ENCODE measurements at places on chromosomes 3 and 15.

DNA sequence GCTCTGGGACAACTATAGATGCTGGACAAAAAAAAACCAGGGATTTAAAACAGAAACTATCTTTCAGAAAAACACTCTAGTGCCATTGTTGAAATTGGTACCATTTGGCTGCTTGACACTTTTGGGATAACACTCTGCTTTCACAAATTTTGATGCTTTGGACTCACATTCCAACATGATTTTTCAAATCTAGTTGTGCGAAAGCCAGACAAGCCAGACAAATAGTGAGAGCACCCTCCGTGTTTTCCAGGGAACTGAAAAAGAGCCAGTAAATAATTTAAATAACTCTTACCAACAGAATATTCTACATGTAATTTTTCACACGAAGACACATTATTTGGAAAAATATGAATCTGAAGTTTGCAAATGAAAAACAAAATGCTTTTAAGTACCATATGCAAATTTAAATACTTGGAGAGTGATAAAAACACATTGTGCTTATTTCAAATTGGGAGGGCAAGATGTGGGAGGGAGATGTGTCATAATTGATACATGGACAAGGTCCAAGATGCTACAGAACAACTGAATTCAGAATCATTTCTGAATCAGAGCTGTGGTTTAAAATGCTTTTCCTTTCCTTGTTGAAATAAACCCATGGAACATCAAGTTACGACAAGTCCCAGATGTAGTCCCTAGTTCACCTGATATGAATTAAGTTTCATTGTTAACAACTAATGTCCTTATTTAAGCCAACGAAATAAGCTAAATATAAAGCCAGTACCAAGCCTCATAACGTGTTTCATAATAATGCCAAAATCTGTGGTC, 144.2 kb upstream of the SOX2 start:
- no peak for DNase-seq

DNA sequence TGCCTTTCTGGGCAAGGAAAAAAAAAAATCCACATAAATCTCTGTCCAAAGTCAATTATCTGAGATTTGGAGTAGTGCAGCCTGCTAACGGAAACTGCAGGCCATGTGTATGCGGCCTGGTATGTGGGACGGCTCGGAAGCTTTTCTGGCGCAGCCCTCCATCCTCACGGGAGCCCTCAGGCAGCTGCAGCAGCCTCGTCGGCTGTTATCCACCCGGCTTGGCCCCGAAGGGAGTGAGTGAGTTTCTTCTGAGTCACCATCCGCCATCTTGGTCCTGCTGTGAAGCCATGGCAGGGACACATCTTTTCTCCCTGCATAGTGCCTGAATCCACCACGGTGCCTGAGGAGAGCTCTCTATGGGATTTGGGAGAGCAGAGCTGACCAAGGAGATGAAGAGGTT, 62.8 kb downstream of the POLR2M start:
- DNase-seq, result no peak

GRCh38 chr15:83734487-83734886, 80.6 kb downstream of the ADAMTSL3 start:
- no peak for DNase-seq

GRCh38 chr3:57910990-57911389, 97.2 kb upstream of the FLNB start:
- no peak for DNase-seq

DNA sequence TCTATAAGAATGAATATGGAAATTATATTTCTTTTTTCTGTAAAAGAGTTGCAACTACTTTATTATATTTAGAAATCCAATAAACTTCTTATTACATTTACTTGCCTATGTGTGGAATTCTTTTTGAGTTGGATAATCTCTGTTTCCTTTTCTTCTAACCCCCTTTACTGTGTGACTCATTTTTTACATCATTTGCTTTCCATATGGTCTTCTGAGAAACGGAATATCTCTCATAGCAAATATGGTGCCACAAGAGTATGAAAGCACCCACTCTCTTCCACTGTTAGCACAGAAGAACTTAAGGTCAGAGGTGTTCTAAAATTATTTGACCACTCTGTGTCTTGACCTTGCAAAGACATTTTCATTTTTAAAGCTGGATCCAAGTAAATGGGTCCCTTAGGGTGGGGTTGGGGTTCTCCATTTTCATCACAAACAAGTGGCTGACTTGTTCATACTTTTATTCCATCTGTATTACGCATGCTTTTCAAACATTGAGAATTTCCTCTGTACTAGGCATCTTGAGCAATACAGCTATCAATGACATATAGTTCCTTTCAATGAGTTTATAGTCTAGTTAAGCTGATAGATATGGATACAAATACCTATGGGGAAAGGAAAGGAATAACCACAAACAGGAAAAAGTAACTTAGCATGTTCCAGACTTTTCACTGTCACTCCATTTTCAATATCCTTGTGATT, 281.1 kb upstream of the TPRG1 start:
- DNase-seq, result no peak

DNA sequence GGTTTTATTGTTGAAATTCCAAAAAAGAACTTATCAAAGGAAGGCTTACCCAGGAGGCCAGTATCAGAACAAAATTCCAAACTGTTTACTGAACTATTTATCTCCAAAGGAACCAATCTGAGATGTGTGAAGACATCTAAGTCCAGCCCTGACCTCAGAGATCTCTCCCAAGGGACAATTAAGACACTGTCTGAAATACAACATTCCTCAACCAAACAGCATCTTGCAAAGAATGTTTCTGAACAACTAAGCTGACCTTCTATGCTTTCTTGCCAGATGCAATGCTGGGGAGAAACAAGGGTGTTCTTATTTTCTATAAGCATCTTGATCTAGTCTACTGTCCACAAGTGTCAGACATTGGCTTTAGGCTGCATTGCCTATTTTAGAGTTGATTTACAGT, 13.6 kb downstream of the PDZRN3 start:
- no peak for DNase-seq

- DNase-seq, result no peak
Measured at GRCh38 chr15:73120269-73120668, 68.0 kb downstream of the NEO1 start.

DNA sequence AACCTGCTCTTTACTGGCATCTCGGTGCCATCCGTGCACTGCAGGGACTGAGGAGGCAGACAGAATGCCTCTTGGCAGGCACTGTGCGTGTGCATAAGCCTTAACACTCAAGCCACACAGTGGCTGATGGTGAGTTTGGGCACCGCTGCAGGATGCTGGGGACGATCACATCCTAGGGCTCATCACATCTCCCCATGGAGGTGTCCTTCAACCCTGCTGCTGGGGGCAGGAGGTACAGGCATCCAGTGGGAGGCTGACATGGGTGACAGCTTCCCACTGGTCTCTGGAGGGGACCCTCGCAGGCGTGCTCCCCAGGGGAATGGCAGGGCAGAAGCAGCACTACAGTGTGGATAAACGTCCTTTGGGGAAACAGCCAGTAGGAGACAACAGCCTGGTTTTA, 190.9 kb downstream of the ADAMTS17 start:
- no peak for DNase-seq

DNA sequence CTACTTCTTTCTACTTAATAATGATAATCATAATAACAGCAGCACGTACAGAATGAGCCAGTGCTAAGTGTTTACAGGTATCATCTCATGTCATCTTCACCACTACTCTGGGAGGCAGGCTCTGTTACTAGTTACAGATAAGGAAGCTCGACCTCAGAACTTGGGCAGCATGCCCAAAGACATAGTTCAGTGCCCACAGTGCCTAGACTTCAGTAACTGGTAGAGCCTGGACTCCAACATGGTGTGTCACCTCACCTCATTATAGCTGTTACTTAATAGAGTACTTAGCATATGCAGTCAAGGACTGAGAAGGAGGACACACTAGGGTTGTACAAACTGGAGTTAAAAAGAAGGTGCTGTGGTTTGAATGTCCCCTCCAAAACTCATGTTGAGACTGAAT, 7.6 kb downstream of the GADL1 start:
- no peak for DNase-seq

DNA sequence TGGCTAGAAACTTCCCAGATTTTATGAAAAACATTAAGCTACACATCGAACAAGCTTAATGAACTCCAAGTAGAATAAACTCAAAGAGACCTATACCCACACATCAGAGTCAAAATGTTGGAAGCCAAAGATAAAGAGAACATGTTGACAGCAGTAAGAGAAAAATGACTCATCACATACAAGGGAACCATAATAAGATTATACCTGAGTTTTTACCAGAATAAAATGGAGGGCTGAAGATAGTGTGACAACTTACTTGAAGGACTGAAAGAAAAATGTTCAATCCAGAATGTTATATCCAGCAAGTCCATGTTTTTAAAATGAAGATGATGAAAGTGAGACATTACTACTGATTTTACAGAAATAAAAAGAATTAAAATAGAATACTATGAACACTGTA, 22.8 kb downstream of the MYL3 start:
- no peak for DNase-seq

DNA sequence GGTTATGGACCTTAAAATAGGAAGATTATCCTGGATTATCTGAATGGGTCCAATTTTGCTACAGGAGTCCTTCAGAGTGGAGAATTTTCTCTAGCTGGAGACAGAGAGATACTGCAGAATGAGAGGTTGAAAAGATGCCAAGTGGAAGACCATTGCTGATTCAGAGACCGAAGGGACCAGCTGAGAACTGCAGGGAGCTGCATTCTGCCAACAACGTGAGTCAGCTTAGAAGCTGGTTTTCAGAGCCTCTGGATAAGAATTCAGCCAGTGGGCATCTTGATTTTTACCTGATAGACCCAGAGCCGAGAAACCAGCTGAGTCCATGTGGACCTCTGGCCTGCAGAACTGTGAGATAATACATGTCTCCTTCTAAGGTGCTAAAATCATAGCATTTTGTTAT, 234.0 kb downstream of the NR2F2 start:
- DNase-seq, result no peak

DNA sequence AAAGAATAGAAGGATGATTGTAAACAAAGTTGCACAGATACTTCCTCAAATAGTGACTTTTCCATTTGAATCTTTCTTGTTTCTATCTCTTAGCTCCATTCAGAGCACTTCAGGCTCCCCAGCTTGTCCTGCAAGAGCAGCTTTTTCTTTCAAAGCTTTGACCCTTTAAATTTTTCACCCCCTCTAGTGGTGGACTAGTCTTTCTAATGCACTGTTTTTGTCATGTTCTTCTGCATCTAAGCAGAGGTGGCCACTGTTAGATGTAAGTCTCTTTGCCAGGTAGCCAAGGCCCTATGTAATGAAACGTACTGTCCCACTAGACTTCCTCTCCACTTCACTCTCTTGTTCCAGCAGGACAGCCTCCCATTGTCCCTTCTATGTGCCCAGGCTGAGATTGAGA, 74.0 kb upstream of the MANF start:
- DNase-seq, result no peak

Data from hypothalamus (tissue), 51 donors.